ENCODE measurements at places on chromosomes 5 and 9.

- no peak for DNase-seq
Observed at GRCh38 chr9:130780865-130781504, 54.1 kb upstream of the ABL1 start.

DNA sequence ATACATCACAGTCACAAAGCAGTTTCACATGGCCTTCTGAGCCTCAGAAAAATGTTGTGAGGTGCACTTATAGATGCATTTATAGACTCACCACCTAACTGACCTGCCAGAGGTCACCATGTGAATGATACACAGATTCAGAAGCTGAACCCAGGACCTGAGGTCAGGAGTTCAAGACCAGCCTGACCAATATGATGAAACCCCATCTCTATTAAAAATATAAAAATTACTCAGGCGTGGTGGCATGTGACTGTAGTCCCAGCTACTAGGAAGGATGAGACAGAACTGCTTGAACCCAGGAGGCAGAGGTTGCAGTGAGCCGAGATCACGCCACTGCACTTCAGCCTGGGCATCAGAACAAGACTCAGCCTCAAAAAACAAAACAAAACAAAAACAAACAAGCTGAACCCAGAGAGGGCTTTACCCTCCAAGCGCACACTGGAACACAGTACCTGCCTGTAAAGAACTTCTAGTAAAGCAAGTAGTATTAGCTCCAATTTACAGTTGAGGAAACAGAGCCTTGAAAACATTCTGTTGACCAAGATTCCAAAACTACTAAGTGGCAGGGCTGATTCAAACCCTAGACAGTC lies 16.3 kb downstream of the ECPAS start:
- no peak for DNase-seq

DNA sequence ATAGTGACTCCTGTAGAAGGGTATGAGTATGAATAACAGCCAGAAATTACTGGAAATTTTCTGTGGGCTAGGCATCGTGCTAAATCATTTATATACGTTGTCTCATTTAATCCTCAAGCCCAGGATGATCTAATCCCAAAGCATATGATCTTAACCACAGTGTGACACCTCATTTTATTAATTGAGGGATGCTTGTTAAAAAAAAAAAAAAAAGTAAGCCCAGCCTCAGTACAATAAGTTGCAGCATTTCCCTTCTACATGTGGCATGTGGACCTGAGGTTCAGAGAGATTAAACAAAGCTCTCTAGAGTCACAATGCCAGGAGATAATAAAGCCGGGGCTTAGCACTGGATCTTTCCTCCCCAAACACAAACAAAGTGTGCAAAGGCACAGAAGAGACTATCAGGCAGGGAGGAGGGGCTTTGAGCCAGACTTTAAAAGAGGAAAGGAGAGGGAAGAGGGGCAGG lies 49.5 kb downstream of the KLF4 start:
- no peak for DNase-seq

DNA sequence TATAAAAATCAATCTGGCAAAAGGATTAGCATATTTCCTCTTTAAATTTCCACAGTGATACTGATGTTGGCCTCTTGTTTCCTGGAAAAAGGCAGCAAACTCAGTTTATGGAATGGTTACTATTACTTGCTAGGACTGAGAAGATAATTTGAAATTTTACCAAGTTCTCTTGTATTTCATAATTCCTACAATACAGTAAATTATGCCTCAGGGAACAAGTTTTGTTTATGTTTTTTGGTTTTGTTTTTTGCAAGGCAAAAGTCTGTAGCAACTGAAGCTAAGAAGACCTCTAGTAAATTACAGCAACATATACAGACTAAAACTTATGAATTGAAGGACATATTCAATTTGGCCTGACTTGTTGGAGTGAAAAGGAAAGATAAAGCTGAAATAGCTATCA lies 30.2 kb upstream of the SLCO6A1 start:
- DNase-seq, result no peak

- DNase-seq, result peak; percentile 73
Observed at GRCh38 chr5:126339215-126339805, 83.9 kb upstream of the GRAMD2B start.

- no peak for DNase-seq
Observed at GRCh38 chr5:124705577-124705976, 40.9 kb downstream of the ZNF608 start.

DNA sequence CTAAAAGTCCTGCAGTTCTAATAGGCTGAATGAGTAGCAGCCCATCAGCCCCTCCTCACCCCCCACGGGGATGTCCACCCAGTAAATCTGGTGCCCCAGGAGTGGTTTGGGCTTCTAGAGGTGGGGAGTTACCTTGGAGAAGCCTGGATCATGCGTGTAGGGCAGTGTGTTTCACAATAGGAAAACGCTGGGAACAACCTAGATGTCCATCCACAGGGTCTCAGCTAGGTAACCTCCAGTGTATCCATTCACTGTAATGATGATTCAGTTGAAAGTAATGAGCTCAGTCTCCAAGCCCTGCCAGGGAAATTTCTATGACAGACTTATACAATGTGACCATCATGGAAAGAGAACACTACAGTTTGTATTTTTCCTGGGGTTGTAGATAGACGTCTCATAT lies 51.8 kb downstream of the NDST1 start:
- DNase-seq, result no peak

DNA sequence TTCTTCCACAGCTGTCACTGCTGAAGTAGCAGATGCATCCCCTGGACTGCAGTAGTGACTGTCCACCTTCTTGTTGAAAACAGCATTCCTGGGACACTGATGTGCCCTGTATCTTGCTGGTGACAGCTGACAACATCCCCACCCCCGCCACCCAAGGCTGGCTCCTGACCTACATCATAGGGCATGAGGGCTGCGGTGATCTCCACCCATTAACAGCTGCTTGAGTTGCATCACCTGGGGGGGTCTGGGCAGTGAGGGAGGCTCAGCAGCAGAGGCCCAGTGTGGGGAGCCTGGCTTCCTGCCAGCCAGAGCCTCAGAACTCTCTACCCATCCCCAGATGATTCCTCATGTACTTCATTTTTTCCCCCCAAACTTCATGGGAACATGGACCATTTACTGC lies 4.1 kb downstream of the PRUNE2 start:
- DNase-seq, result no peak

- DNase-seq, result no peak
Observed at GRCh38 chr5:151076616-151077015, 4.2 kb downstream of the TNIP1 start.

DNA sequence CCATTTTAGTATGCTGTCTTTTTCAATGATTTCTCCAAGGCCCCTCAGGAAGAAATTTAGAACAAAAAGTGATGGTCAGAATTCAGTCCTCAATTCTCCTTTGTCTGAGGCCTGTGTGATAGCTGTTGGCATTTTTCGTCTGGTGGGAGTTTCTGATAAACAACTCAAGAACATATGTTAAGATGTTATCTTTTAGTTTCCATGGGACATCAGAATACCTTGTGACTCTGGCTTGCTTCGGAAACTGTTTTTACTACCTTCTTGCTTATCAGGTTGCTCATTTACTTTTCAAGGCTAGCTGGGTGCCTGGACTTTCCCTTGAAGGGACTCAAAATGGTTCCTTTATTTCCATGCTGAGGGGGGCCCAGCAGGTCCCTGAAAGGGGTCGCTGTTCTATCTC lies 97.2 kb downstream of the INVS start:
- DNase-seq, result no peak

DNA sequence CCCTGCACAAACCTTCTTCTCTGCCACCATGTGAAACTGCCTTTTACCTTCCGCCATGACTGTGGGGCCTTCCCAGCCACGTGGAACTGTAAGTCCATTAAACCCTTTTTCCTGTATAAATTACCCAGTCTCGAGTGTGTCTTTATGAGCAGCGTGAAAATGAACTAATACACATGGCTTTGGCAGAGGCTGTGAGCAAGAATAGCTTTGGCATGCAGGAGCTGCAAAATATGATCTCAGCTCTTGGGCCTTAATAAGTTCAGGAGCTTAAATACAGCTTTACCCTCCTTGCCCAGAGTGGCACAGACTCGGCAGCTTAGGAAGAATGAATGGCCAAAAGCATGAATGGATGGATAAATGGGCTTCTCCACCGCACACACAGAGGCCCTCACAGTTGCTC lies 15.7 kb upstream of the SLC36A1 start:
- DNase-seq, result peak; percentile 12

GRCh38 chr9:98175762-98176161 lies 16.7 kb downstream of the CORO2A start:
- DNase-seq, result no peak

- no peak for DNase-seq
Observed at GRCh38 chr5:128216860-128217531, 133.4 kb downstream of the SLC12A2 start.

DNA sequence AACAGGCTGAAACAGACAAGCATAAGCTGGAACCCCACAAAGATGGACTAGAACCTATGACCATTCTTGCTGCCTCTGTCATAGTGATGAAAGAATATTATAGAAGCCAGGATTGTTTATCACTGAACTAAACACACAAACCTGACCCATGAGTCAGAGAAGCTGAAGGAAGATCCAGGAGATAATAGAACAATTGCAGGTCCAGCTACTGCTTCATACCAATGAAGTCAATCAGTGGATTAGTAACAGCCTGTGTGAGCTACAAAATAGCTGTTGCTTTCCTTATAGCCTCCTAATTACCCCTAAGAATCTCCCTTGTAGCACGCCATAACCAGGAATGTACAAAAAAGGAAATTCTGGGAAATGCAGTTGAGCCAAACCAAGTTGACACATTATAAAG lies 459.9 kb upstream of the ZNF462 start:
- no peak for DNase-seq

DNA sequence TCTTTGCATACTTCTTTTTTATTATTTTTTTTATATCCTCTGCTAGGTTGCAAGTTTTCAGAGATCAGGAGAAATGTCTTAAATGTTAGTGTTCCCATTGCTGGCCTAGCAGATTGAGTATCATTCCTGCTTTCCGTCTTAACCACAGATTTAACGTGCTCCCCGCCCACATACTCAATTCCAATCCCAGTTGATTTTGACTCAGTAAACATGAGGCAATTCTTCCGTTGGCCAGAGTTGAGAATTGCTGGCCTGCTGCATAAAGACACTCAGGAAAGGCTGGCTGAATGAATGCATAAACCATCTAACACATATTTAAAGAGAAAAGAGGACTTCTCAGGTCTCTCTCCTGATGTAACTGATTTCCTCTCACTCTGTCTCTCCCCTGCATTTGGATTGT lies 46.8 kb upstream of the PLPP6 start:
- DNase-seq, result no peak

DNA sequence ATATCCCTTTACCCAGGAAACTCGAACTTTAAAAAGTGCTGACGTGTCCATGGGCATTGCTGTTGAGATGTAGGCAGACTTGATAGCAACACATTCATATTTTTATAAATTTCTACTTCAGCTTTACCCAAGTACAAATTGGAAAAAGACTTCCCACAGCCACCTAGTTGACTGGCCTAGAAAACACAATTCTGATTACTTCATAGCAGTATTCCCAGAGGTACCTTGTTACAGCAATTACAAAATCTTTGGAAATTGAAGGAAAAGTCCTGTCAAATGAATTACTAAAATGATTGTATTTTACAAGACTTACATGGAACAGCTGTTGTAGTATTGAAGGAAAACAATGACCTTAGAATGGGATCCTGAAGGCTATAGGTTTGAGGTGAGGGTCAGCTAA lies 130.7 kb upstream of the NREP start:
- DNase-seq, result no peak

- DNase-seq, result no peak
Observed at GRCh38 chr9:120713257-120714087, 798 bp downstream of the MEGF9 start.

DNA sequence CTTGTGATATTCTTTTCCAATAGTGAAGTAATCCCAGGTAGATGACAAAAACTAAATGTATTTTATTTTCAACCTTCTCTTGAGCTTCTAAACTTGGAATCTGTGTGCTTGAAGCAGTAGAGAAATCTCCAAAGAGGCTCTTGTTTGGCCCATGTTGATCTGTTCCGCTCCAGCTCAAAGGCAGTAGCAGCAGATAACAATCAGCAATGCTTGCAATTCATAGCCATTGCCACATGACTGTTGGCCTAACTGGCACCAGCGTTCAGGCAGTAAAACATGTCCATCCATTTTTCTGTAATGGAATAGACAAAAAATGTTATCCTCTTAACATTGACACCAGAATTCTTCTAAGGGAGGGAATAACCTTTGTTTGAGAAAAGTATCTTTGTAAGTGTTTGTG lies 270.7 kb upstream of the MSX2 start:
- no peak for DNase-seq

DNA sequence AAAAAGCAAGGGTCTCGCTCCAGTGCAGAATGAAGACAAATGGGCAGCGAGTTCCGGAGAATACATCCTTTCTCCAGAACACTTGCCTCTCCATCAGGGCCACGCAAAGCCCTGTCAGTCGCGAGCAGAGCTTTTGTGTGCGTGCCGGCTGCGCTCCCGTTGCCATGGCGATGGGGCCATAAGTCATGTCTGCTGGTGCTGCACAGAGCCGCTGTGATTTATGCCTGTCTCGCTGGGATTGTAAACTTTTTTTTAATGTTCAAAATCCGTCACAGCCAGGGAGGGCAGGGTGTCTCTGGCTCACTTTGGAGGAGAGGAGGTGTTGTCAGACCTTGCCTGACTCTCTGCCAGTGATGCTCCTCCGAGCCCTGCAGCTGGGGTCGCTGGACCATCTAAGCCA lies 272.7 kb downstream of the TRIM32 start:
- DNase-seq, result no peak

- DNase-seq, result no peak
Observed at GRCh38 chr9:77968506-77968905, 63.1 kb downstream of the GNAQ start.

GRCh38 chr5:5304361-5305020 lies 118.0 kb upstream of the ICE1 start:
- no peak for DNase-seq

GRCh38 chr5:125489146-125489545 lies 742.7 kb upstream of the ZNF608 start:
- no peak for DNase-seq

DNA sequence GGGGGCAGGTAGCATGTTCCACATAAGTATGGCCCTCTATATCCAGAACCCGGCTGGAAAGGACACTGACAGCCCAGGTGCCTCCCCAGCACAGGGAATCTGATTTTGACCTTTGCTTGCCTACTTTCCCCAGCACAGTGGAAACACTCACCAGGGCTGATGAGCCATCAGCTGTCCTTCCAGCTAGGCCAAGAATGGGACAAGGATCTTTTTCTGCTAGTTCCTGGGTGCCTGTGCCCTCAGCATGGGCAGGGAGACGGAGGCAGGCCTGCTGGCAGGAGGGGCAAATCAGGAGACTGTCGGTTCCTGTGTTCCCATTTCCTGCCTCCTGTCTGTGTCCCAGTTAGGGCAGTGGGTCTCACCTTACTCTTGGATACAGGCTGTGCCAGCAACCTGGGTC lies 1.1 kb downstream of the CYFIP2 start:
- no peak for DNase-seq

DNA sequence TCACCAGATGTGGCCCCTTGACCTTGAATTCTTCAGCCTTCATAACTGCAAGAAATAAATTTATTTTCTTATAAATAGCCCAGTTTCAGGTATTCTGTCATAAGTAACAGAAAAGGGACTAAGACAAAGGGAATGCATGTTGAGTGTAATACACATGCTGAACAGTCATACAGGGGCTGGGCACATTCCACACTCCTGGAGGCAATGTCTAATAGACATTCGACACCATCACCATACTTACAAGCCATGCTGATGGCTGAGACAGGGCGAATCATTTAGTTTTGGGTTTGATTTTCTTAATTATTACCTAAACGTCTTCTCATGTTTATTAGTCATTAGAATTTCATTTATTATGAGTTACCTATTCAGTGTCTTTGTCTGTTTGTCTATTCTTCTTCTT lies 68.5 kb downstream of the TENT4A start:
- DNase-seq, result no peak

GRCh38 chr5:42586625-42587024 lies 163.4 kb downstream of the GHR start:
- no peak for DNase-seq
